ENCODE measurements at places on chromosomes 6 and 20.
A peak's percentile ranks its signal among the peaks of the same experiment; 100 is the strongest.

DNA sequence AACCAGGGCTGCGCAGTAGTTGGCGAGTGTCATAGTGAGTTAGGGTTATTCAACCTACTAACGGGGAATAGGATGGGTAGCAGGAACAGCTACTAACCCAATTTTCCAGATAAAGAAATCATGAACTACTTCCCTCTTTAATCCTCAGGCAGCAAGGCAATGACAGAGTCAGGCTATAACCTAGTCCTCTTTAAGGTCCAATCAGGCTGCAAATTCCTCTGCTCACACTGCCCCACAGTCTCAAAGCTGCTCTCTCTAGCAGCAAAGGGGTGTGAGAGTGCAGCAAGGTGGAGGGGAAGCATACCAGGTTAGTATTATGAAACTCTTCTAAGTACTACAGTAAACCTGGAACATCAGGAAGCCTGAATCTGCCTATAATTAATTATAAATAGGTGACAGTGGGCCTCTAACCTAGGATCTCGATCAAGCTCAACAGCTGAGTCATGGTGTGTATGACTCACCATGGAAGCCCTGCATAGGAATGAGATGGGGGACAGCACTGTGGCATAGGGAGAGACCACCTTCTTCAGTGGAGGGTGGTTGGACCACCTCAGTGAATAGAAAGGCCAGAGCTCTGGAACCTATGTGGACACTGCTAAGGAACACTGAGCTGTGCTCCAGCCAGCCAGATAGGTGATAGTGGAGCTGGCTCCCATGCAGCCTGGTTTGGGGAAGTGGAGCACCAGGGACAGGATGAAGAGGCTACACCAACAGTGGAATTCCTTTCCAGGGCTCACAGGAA, 7.9 kb downstream of the PEX6 start:
- no peak for DNase-seq

DNA sequence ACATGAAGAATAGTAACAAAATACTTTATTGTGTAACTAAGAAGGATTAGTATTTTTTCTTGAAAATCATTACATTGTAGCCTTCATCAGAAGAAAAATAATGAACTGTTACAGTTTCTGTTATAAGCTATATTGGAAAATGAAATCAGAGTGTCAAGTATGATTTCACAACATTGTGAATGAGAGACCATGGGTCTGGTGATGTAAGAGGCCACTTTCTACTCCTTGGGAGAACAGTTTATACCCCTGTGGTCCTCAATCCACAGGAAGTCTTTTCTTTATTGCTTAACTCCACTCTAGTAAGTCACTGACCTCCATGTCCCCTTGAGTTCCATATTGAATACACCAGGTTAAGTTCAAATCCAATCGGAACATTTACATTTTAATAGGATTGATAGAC, 218.7 kb upstream of the FERMT1 start:
- DNase-seq, result no peak

DNA sequence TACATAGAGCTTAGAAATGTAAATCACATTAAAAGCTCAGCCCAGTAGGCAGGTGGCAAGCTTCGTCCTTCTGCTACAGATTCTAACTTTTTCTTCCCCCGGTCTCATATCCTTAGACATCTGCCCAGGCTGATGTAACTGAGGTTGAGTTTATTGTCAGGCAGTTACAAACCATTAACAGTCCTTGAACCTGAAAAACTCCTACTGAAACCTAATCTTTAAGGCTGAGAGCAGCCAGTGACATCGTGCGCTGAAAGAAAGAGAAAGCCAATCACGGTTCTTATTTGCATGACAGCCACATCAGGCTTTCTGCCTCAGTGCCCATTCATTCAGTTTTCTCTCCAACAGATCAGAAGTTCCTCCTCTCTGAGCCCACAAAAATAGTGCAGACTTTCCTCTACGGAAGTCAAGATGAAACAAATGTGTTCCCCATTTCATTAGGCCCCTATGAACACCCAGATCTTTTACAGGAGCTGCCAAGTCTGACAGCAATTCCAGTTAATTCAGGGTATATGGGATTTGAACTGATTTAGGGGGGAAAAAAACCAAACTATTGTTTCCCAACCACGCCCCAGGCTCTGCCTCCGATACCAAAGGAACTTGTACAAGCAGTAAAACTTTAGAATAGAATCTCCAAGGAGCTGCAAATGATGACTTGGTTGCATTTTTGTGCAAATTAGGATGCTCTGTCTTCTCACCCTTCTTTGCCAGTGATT, at the start of gene NHSL1:
Gene NHSL1 (minus strand): TSS at position 192 of the 716 bp plus-strand sequence. CDS start 204 bp downstream, outside the sequence.
- DNase-seq, result no peak

DNA sequence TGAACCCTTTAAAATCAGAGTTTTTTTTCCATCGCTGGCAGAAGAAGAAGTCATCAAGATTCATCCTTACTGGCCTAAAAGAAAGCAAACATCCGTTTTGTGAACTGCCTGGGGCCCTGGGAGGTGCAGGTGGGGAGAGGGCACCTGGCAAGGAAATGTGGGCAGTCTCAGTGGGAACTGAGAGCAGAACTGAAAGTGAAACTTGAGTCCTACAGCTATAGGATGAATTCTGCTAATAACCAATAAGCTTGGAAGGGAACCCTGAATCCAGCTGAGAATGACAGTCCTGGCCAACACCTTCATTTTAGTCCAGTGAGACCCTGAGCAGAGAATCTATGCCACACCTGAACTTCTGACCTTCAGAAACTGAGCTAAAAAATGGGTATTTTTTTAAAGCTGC, 130.1 kb upstream of the ASCC3 start:
- DNase-seq, result no peak

- DNase-seq, result no peak
Measured at GRCh38 chr6:146871611-146872425, 273.0 kb downstream of the ADGB start.

DNA sequence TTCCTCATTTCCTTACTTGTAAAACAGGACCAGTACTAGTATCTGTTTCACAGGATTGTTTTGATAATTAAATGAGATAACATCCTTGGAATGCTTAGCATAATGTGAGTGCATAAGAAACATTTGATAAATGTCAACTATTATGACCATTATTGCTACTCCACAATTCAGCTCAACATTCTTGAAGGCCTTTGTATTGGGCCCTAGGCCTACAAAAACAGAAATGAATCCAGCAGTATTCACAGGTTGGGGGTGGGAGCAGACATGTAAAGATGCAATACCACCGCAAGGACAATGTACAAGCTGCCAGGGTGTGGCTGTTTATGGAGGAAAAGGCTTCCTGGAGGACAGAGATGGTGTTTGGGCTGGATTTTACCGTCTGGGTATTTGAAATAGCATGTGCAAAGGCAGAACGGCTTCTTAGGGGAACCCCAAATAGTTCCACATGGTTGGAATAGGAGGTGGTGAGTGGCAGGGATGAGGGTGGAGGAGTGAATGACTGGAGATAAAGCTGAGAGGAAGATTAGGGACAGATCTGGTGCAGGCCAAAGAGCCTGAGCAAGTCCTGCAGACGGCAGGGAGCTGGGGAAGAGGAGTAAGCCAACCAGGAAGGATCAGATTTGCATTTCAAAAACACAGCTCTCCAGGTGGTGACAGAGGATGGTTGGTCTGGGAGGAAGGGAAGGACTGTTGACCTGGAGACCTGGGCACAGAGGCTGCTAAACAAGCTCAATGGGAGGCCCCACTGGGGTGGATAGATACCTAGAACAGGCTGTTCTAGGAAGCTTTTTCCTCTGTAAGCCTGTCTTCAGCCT, 57.0 kb upstream of the EPB41L1 start:
- DNase-seq, result no peak

DNA sequence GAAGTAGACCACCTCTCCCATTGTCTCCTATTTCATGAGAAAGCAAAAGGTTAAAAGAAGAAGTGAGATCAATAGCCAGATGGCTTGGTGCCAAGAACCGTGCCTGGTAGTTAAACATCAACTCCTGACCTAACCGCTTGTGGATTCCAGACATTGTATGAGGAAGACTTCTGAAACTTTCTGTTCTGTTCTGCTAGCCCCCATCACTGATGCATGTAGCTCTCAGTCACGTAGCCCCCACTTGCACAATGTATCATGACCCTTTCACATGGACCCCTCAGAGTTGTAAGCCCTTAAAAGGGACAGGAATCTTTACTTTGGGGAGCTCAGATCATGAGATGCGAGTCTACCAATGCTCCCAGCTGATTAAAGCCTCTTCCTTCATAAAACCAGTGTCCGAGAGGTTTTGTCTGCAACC, 301.2 kb downstream of the RNGTT start:
- DNase-seq, result no peak

- peak; percentile 73 for DNase-seq
Measured at GRCh38 chr6:33700391-33701050, 11.0 kb downstream of the UQCC2 start.

DNA sequence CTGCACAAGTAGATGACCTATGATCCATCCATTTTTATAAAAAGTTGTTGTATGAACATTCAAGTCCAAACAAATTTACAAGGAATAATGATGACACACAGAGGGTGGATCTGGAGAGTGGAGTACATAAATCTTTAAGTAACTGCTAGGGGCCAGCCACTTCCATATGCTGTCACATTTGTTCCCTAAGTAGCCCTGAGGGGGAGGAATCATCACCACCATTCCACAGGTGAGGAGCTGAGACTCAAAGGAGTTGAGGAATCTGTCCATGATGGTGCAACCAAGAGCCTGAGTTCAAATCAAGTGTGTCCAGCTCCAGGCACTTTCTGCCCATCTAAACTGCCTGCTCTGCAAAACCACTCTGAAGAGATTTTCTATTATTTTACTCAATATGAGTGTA, 132.1 kb downstream of the AIG1 start:
- no peak for DNase-seq

GRCh38 chr6:134683783-134684422, 266.0 kb downstream of the ALDH8A1 start:
- DNase-seq, result no peak
